Ovary (tissue), 10 donors: ENCODE measurements at places on chromosomes 13 and 19. TPM values are rescaled to one million over a fixed set of nuclear protein-coding genes. Genes with fewer than 3 reads are reported as not detected.

The CABP5 gene
- total RNA-seq = not detected

The IGSF23 gene
- not detected for total RNA-seq

DNA sequence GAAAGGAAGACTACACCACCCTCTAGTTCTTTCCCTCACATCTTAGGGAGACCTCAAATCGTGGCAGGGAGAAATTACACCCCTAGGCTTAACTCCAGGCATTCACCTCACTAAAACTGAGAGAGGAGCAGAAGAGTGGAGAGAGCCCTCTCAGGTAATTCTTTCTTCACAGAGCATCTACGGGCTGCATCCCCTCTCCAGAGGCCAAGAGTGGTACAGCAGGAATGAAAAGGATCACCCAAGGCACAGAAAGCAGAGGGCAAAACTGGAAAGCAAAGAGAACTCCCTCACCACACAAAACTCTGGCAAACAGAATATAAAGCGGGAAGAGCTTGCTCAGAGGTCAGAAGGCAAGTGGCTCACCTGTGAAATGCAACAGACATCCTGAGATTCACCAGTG is 661.2 kb downstream of the TBC1D4 start:
- H3K36me3 ChIP-seq = no peaks in the 10 kb centered on the region
- H3K4me1 ChIP-seq = no peaks in the 10 kb centered on the region
- H3K4me3 ChIP-seq = no peak overlapping the region
- H3K27me3 ChIP-seq = no peaks in the 10 kb centered on the region
- H3K27ac ChIP-seq = no peak overlapping the region

- peaks cover 4% of the 10 kb centered on the region for H3K4me1 ChIP-seq
- peak; percentile 57 for DNase-seq
- peak overlapping the region; percentile 14 for H3K4me3 ChIP-seq
- no peaks in the 10 kb centered on the region for H3K36me3 ChIP-seq
- no peaks in the 10 kb centered on the region for H3K27me3 ChIP-seq
Measured at GRCh38 chr19:15551293-15552004, 43.1 kb downstream of the CYP4F22 start.

DNA sequence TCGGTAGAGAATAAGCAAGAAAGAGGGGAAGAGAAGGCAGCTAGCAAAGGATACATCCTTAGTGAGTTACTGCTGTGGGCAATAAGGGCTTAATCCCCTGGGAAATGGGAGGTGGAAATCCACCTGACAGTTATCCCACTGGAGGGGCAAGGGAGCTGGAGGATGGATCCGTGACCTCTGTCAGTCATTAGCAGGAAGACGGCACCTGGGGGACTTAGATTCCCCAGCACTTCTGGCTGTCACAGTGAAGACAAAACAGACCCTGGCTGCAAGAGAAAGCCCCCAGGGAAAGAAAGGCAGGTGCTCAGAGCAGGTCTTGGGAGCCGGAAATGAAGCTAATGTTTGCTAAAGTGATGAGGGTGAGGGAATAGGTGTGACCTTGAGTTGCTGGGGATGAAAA is 70.4 kb upstream of the MRI1 start:
- no peaks in the 10 kb centered on the region for H3K27me3 ChIP-seq
- H3K4me3 ChIP-seq = no peak overlapping the region
- no peaks in the 10 kb centered on the region for H3K4me1 ChIP-seq
- no peaks in the 10 kb centered on the region for H3K36me3 ChIP-seq
- no peak overlapping the region for H3K27ac ChIP-seq
- DNase-seq = no peak

DNA sequence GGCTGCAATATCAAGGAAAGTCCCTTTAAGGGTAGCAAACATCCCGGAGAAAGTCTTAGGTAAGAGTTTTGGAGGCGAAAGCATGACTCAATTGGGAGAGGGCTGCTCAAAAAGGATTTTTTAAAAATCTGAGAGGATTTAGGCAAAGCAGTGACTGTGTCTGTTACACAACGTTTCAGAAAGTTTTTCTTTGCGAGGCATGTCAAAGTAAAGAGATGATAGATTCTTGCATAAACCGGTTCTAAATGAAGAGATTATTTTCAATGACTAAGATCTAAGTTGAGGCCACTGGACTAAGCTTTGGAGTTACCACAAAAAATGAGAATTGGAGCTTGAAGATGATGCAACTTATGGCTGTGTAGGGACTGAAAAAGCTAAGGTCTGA is 43.7 kb upstream of the ENOX1 start:
- H3K27ac ChIP-seq = no peak overlapping the region
- H3K4me3 ChIP-seq = no peak overlapping the region
- no peak for DNase-seq
- H3K27me3 ChIP-seq = no peaks in the 10 kb centered on the region
